ENCODE measurements at places on chromosomes 11 and 22.

- DNase-seq: no peak
These were observed 37.3 kb downstream of the FLI1 start for GRCh38 chr11:128731041-128731663.

DNA sequence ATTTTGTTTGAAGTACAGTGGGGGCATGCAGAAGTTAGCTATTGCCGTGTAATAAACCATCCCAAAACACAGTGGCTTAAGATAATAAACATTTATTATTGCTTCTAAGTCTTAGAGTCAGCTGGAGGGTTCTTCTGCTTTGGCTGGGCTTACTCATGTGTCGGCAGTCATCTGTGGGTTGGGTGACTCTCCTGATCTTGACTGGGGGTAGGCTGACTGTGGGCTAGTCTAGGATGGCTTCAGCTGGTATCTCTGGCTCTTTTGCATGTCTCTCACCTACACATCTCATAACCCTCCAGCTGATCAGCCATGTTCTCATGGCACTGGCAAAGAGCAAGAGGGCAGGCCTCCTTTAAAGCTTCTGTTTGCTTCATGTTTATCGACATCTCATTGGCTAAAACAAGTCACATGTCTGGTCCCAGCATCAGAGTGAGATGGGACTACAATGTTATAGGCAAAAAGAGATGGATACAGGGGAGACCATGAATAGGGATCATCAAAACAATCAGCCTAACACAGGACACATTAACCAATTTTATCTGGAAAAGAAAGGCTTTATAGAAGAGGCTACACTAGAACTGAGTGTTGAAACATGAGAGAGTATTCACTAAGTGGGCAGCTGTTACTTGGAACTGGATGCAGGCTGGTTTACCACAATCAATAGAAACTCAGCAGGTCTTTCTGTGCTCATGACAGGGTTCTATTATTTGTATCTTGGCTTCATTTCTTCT lies 5.1 kb downstream of the LRRC51 start:
- DNase-seq: no peak

GRCh38 chr11:114343020-114343419 lies 46.8 kb downstream of the NNMT start:
- DNase-seq: no peak

DNA sequence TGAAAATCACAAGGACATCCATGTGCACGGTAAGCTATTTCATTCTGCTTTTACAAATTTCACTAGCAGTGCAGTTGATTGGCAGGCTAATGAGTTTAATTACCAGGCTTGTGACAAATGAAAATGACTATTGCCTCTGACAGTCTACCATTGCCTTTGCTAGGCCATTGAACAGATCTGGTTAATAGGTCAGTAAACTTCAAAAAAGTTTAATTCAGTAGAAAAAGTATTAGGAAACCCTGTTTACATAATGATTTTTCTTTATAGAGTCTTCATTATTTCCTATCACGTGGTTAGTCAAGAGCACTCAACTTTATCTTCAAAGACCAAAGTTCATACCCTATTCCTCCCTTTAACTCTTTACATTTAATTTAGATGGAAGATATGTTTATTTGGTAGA lies 77.0 kb downstream of the PRMT3 start:
- no peak for DNase-seq

GRCh38 chr11:131533149-131533548 lies 162.7 kb downstream of the NTM start:
- DNase-seq: no peak

- DNase-seq: no peak
These were observed 42.2 kb downstream of the BUD13 start for GRCh38 chr11:116730601-116731000.

DNA sequence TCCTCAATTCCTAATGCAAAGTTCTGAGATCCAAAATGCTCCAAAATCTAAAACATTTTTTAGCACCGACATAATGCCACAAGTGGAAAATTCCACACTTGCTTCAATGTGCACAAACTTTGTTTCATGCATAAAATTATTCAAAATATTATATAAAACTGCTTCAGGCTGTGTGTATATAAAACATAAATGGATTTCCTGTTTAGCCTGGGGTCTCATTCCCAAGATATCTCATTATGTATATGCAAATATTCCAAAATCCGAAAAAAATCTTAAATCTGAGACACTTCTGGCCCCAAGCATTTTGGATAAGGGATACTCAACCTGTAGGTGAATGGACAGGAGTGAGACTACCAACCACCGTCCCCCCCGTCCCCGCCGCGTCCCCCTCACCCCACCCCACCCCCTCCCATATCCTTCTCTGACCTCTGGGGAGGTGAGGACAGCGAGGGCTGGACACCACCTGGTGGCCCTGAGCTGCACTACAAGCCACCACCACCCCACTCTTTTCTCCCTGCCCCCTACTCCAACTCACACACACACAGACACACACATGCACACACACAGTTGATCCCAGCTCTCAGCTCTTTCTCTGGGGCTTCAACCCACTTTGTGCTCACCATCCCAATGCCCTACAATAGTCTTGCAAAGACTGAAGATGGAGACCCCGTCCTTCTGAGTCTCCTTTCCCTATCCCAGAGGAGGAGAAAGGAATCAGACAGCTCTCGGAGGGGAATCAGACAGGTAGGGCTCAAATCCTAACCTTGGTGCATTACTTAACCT lies 101.0 kb downstream of the PDE2A start:
- DNase-seq: no peak

- no peak for DNase-seq
These were observed 30.0 kb upstream of the RAB39A start for GRCh38 chr11:107898270-107898669.

GRCh38 chr11:9208726-9209501 lies 56.2 kb downstream of the DENND5A start:
- no peak for DNase-seq

DNA sequence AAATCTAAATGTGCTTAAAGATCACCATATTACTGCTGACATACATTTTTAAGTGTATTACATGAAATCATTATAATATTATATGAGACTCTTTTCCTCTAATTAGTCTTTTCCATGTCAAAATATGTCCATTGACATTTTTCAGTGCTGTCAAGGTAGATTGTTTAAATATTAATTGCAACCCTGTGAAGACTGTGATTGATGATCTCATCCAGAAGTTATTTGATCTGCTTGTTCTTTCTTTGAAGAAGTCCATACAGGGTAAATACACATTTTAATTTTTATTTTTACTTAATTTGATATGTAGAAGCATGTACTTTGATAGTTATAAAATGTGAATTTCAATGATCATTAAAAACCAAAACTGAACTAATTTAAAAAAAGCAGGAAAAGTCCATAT lies 38.4 kb downstream of the DYNC2H1 start:
- no peak for DNase-seq

DNA sequence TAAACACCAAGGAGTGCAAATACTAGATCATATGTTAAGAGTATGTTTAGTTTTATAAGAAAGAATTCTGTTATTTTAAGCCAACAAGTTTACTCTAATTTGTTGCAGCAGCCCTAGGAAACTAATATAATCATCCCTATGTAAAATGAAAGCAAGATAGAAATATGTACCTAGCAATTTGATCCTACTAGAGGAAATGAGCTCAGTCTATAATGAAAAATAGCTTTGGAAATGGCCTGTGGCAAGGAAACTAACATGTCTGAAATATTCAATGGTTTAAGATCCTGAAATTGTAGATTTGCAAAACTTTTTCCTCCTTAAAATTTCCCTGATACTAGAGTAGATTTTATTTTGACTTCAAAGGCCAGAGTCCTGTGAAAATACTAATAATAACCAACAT lies 112.7 kb upstream of the SLC5A12 start:
- no peak for DNase-seq

- DNase-seq: no peak
These were observed 1.8 kb downstream of the TLCD5 start for GRCh38 chr11:120326845-120327281.

DNA sequence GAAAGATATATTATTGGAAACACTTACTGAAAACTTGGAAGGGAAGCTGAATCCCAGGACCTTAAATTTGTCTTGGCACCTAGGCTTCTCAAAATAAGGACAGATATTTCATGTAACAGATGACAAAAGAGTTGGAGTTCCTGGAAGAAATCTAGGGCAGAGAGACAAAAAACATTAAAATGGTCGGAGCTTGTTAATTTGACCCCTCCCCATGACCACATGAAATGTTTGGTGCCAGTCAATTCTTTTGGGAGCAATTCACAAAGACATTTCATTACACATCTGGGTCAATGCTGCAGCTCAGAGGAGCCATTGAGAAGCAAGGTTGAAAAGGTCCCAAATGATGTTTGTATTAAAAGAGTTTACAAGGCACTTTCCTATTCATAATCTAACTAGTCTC lies 162.0 kb upstream of the GUCY1A2 start:
- no peak for DNase-seq

DNA sequence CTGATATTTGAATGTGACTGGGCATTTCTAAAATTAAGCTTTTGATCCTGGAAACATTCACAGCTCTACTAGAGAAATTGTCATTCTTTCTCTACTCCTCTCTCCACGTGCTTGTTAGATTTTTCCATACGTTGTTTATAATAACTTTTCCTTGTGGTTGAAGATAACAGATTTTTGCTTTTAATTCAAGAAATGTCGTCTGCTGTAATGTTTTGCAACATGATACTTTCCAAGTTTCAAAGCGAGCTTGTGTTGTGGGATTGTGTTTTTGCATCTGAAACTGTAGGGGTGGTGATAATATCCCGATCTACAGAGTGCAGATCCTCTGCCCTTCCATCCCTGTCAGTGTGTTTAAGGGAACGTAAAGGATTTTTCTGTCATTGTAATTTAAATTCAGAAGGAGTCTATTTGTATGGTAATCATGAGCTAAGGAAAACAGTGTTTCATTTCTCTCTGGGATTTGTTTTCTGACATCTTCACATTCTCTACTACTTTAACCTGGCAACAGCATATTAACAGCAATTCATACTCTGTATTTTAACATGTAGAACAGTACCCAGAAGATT lies 321.4 kb downstream of the FAT3 start:
- DNase-seq: no peak

DNA sequence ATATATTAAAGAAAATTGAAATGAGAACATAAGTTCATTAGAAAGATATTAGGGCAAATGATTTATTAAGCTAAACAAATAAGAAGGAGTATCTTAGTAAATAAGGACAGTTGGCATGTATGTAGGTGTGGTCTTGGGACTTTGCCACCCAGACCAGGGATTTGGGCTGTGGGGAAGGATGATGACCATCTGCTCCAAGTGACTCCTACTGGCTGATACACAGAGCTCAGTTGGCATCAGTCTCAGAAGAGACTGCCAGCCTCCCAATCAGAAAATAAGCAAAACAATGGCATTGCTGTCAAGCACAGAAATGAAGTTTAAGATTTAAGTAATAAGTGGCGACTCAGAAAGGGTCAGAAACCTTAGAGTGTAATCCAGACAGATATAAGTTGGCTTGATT lies 49.5 kb downstream of the PAX6 start:
- no peak for DNase-seq

- DNase-seq: no peak
These were observed 1.4 kb downstream of the ARFGAP3 start for GRCh38 chr22:42855721-42856120.

DNA sequence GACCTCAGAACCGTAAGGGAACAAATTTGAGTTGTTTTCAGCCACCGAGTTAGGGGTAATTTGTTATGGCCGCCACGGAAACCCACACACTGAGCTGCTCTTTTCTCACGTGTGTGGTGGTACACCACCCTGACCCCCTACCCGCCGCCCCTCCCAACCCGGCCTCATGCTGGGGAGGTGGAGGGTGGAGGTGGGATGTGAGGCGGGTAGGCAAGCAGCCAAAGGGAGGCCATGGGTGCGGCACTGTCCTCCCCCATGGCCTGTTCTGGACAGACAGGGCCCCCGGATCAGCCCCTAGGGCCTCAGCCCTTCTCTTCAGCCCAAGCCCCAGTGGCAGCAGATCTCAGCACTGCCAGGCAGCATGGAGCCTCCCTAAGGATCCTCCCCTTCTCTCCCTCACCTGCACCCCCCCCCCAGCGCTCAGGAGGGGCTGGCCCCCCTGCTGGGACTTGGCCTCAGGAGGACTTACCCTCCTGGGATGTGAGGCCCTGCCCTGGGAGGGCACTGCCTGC lies 7.9 kb downstream of the PRR5 start:
- DNase-seq: no peak

DNA sequence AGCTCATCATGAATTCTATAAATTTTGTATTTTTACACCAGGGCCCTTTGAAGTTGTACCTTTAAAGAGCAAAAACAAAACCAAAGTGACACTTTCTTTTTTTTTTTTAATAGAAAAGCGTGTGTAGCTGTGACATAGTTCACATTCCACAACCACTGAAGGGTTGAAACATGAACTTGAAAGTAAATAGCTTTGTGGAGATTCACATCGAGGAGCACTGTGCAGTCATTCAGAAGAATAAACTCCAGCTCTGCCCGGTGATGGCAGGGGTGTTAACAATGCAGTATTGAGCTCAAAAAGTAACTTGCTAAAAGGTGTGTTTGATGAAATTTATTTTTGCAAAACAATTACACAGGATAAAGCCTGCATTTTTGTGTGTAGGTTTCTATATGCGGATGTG lies 1166.2 kb downstream of the TBC1D22A start:
- no peak for DNase-seq

GRCh38 chr11:85791409-85791990 lies 19.4 kb downstream of the SYTL2 start:
- no peak for DNase-seq

DNA sequence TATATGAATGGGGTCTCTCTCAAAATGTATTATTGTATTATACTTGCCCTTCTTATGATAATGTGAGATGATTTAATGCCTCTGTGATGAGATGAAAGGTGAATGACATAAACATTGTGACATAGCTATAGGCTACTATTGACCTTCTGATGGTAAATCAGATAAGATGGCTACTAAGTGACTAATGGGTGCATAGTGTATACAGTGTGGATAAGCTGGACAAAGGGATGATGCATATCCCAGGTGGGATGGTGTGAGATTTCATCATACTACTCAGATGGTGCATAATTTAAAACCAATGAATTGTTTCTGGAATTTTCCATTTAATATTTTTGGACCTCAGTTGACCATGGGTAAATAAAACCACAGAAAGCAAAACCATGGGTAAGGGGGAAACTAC lies 243.5 kb downstream of the SBF2 start:
- DNase-seq: no peak

DNA sequence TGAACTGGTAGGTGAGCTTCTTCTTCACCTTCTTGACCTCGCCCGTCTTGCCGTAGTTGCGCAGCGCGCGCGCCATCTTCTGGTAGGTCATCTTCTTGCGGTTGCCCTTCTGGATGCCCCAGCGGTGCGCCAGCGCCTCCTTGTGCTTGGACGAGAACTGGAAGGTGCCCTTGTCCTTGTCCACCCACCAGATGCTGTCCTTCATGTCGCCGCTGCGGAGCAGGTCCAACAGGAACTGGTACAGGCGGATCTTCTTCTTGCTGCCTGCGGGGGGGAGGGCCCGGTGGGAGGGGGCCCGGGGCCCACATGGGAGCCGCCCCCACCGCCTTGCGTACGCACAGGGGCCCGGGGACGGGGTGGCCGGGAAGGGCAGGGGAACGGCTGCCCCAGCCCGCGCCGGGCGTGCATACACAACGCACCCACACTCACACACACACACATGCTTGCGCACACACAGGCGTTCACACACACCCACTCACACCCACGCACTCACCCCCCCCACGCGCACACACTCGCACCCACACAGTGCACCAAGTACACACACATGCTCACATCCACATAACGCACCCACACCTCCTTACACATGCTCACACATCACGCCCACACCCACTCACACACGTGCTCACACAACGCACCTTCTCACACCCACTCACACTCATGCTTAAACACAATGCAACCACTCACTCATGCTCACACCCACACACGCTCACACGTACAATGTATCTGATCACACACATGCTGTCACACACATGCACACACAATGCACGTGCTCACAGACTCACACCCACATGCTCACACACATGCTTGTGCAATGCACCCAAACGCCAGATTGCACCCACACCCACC lies 3.0 kb upstream of the MYBPC3 start:
- no peak for DNase-seq

All from stimulated activated CD4-positive, alpha-beta T cell treated with anti-CD3 and anti-CD28 coated beads, TNF-alpha, amount 100 ng/mL, for 1 hour (primary cell).